Activated CD4-positive, alpha-beta memory T cell treated with anti-CD3 and anti-CD28 coated beads, Interleukin-2, amount 10 ng/mL, durations not matched to agents 7 days and 5 days (primary cell): ENCODE measurements at places on chromosomes 13 and 19. TPM values are rescaled to one million over a fixed set of nuclear protein-coding genes. Genes with fewer than 3 reads are reported as not detected.

- no peaks in the 10 kb centered on the region for H3K36me3 ChIP-seq
- no peak for DNase-seq
- H3K4me3 ChIP-seq: no peak overlapping the region
- H3K27ac ChIP-seq: no peak overlapping the region
These were observed 359.3 kb upstream of the PCDH20 start for GRCh38 chr13:61774903-61775302.

DNA sequence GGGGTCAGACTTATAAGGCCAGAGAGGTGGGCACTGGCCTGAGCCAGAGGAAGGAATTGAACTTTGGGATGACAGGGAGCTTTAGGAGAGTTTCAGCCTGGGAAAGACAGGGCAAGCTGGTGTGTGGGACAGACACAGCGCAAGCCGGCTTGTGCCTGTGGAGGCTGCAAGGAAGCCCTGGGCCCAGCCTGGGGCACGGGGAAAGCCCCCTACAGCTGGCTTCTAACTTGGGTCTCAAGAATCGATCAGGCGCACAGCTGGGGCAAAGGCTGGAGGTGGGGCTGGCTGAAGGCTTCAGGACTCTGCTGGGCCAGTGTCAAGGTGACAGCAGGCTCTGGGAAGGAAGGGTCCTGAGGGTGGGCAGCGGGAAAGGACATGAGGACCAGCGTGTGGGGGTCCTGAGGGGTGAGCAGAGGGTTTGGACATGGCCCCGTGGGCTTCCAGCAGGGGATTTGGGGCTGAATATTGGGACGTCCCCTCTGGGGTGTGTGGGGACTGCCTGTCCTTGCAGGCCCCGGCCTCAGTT lies 3.0 kb downstream of the PTOV1 start:
- peaks cover 11% of the 10 kb centered on the region for H3K27me3 ChIP-seq

DNA sequence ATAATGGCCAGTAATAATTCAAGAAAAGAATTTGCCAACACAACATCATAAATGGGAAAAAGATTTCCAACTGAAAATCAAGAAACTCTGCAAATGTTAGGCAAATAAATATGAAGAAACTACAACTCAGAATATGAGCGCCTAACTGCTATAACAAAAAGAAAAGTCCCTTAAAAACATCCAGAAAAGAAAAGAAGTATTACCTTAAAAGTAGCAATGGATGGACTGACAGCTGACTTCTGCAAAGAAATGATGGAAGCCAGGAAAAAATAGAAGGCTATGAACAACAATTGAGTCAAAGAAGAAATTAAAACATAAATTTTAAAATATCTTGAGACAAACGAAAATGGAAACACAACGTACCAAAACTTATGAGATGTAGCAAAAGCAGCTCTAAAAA lies 482.3 kb upstream of the ZNF507 start:
- no peak overlapping the region for H3K4me3 ChIP-seq
- H3K27me3 ChIP-seq: no peaks in the 10 kb centered on the region
- no peak overlapping the region for H3K27ac ChIP-seq
- DNase-seq: no peak
- no peaks in the 10 kb centered on the region for H3K36me3 ChIP-seq
- no peaks in the 10 kb centered on the region for H3K4me1 ChIP-seq

The ZNF350 gene
- 15.9 TPM for total RNA-seq

- H3K4me3 ChIP-seq: peak overlapping the region; percentile 75
- H3K27ac ChIP-seq: peak overlapping the region; percentile 83
- no peak for DNase-seq
- H3K4me1 ChIP-seq: peaks cover 59% of the 10 kb centered on the region
These were observed 3.6 kb downstream of the AKAP11 start for GRCh38 chr13:42275506-42275905.

DNA sequence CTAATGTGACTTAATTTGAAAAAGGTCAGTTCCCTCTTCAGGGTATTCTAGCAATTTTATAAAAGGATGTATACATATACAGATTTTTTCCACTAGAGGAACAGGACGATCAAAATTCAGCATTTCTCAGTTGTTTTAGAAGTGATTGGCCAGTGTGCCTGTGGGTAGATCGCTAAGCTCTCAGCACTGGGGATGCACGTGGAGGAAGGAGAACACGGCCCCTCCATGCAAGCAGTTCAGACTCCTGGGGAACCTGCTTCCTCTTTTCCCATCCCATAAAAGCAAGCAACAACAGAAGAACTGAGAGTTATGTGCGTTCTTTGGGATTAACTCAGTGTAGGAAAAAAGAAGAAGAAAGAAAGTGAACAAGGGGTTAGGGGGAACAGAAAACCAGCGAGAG lies 328.8 kb downstream of the FOXO1 start:
- H3K27ac ChIP-seq: no peak overlapping the region
- no peaks in the 10 kb centered on the region for H3K36me3 ChIP-seq
- no peaks in the 10 kb centered on the region for H3K27me3 ChIP-seq

- no peak within 1 kb of the TSS for H3K4me3 ChIP-seq
- H3K27ac ChIP-seq: no peak within 1 kb of the TSS
- no peaks in the 10 kb centered on the region for H3K36me3 ChIP-seq
- no peaks in the 10 kb centered on the region for H3K4me1 ChIP-seq
These were observed at the start of gene CYP4F3 for GRCh38 chr19:15640294-15640903. Gene CYP4F3 (plus strand): TSS chr19:15640897. CDS start chr19:15641416, 519 bp downstream.

DNA sequence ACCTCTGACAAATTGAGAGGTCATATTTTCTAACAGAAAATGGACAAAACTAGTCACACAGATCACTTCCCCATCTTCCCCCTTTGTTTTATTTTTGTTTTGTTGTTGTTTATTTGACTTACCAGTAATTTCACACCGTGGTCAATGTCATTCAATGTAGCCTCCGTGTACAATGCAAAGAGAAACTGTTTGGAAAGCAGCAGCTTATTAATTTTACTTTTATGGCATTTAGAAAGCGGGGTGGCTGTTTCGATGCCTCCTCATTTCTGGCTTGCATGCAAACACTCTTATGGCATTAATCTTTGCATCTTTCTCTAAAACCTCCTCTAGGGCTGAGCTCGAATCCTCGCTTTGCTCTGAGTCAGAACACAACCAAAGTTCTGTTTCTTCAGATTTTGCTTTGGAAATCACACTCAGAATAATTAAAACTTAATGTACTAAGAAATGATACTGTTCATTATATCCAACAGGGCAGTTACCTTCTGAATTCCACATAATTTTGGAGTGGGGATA lies 77.0 kb downstream of the ZNF536 start:
- H3K4me3 ChIP-seq: no peak overlapping the region
- H3K4me1 ChIP-seq: no peaks in the 10 kb centered on the region
- H3K27me3 ChIP-seq: peaks cover 5% of the 10 kb centered on the region
- no peak for DNase-seq
- no peaks in the 10 kb centered on the region for H3K36me3 ChIP-seq

GRCh38 chr13:113110048-113110851 lies 4.7 kb downstream of the F7 start:
- no peaks in the 10 kb centered on the region for H3K36me3 ChIP-seq
- H3K27ac ChIP-seq: no peak overlapping the region
- no peak for DNase-seq
- no peaks in the 10 kb centered on the region for H3K4me1 ChIP-seq
